ENCODE measurements at places on chromosomes 5 and 9.

DNA sequence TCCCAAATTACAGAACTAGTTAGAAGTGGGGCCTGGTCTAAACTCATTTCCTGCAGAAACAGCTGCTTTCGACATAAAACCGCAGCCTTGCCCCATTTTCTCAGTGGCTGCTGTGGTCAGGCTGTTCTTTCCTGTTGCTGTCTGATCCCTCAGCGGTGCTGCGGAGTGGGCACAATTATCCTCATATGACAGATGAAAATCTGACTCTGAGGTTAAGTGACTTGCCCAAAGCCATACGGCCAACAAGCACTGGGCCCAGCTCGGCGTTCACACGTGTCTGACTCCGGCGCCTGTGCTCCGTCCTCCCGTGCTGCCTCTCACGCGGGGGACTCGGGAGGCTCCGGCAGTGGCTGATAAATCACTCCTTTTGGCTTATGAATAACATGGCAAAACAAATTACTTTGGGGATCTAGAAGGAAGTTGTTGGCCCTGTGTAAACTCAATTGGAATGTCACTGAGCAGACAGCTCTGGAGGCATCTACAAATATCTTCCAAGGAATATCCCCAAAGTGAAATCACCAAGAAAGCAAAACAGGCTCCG, 142.6 kb upstream of the LMX1B start:
- peak; percentile 86 for DNase-seq

DNA sequence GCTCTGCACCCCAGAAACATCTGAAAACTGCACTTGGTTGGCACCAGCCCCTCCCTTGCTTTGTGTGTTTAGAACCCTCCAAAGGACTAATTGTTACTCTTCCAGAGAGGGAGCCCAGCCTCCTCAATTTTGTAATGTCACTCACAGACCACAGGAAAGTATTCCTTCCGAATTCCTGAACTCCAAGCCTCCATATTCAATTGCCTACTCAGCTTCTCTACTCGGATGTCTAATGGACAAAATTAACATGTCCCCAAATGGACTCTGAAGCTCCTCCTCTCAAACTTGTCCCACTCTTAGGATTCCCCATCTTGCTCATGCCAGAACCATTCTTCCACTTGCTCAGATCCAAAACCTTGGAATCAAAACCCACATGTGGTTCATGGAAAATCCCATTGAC, 3.9 kb upstream of the TMEM171 start:
- DNase-seq, result no peak

GRCh38 chr9:69130456-69131441, 43.3 kb upstream of the TJP2 start:
- no peak for DNase-seq

DNA sequence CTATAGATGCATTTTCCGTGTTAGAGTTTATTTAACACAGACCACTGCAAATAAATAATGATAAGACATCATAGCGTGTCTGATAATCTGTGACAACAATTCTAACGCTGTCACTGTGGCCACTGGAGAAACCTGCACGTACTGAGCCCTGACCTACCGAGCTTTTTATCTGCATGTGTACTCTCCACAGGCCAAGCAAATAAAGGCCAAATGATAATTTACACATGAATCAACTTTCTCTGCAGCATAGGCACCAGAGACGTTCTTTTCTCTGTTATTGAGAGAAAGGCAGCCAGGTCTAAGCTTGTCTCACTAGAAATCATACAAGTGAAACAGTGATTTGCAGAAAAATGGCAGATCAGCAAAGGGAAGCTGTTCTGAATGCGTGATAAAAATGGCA, 75.8 kb downstream of the POU5F2 start:
- DNase-seq, result no peak

GRCh38 chr5:40842351-40842750, 1.2 kb downstream of the CARD6 start:
- no peak for DNase-seq

GRCh38 chr5:102341681-102342288, 45.7 kb upstream of the SLCO4C1 start:
- no peak for DNase-seq

- DNase-seq, result no peak
Measured at GRCh38 chr9:38439291-38439915, 15.1 kb upstream of the IGFBPL1 start.

- peak; percentile 87 for DNase-seq
Measured at GRCh38 chr5:140725799-140726471, 25.7 kb downstream of the ZMAT2 start.

- no peak for DNase-seq
Measured at GRCh38 chr5:97550164-97550563, 367.1 kb upstream of the RIOK2 start.

DNA sequence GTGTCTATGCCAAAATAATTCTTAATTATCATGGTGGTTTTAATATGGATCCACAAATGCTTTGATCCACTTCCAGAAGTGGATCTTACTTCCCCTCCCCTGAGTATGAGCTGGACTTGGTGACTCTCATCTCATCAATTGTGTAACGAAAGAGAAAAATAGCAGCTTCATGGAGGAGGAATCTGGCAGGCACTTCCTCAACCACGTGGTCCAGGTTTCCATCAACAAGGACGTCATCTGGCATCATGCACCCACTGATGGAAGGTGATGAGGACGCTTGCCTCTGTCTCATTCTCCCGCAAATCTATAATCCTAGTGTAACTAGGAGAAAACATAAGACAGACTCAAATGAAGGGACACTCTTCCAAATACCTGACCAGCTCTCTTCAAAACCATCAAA, 54.6 kb upstream of the S1PR3 start:
- DNase-seq, result no peak

GRCh38 chr5:150640311-150641005, at the start of gene SYNPO:
TSS of gene SYNPO (plus strand) at chr5:150640660. CDS start at chr5:150648276, 7,616 bp downstream.
- no peak for DNase-seq

DNA sequence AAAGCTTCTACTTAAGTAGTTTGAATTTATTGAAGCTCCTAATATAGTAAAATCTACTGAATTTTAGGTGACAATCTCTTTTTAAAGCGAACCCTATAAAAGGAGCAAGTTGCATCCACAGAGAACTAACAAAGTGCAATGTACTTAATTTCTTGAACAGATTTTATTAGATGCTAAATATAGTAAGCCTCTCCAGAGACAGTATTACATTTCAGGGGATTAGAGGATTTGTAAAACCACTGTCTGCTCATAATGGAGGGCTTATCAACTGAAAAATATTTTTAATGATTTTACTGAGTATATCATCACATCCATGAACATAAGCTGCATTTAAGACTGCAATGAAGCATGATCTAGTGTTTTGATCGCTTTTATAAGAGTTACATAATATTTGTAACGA, 230.0 kb upstream of the EFNA5 start:
- no peak for DNase-seq

GRCh38 chr5:56313004-56313531, 79.9 kb upstream of the ANKRD55 start:
- DNase-seq, result no peak

DNA sequence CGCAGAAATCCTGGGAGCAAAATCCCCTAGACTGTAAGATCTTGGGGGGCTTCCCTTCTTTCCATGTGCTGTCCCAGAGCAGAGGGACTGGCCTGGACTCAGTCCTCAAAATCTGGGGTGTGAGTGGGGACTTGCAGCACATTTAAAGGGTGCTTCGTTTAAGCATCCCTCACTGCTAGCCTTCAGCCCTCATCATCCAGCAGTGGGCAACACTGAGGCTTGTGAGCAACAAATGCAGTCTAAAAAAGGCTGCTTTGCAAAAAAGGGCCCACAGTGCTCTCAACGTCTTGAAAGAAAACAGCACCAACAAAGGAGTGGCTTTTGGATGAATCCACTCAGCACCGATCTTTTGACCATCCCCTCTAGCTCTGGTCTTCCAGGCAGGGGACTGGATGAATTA, 128.3 kb upstream of the TBC1D2 start:
- no peak for DNase-seq

DNA sequence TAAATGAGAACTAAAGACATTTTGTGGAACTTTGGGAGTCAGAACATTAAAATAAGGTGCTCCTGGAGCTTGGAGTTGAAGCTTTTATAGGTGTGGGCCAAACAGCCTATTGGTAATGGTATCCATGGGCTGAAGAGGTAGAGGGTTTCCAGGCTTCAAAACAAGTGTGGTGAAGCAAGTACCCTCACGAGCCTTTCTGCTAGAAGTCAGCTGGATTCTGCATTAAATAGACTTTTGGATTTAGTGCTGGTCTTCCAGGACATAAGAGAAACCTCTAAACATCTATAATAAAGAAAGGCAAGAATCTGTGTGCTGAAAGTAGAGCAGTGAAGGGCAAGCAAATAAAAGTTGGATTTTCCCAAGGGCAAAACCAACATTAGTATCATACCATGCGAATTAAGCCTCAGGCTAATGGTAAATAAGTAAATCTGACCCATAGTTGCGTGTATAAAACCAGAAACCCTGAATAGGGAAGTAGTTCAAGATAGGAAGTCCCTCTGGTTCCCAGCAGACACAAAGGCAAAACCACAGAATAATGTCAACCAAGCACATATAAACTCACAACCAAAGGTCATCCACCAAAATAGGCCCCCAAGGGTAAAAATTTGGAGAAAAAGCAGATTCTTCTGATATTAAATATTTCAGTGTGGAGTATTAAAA, 306.3 kb downstream of the TLE4 start:
- no peak for DNase-seq

DNA sequence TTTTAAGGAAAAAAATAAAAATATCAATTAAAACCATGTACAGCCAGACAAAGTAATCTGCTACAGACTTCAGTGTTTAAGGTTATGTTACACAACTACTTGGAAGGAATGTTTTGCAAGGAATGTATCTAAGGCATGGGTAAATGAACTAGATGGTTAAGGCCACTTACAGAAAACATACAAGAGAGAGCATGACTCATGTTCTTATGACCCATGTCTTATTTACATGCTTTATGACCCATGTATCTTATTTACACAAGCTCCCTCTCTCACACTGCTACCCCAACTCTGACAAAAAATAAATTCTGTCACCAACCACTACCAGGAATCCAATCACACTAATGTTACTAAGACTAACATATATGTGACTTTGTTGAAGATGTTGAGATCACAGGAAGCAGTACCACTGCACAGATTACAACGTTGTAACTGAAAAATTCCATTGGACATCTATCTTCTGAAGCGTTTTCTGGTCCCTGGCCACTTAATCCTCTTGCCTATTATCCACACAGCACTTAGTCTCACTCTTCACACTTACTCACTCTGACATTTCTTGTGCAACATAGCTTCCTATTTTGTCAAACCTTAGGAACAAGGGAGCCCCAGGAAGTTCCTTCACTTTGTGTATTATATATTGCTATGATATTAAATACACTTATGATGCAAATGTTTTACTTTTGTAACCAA, 1630.1 kb upstream of the C9orf72 start:
- DNase-seq, result no peak

GRCh38 chr5:135135530-135136226, 101.7 kb upstream of the PITX1 start:
- no peak for DNase-seq

GRCh38 chr5:111697881-111698757, 58.9 kb downstream of the NREP start:
- no peak for DNase-seq

GRCh38 chr5:640461-641330, 28.6 kb downstream of the CEP72 start:
- DNase-seq, result no peak

GRCh38 chr5:81787474-81788242, 36.8 kb upstream of the SSBP2 start:
- DNase-seq, result no peak

GRCh38 chr9:105864248-105864898, 170.0 kb downstream of the TMEM38B start:
- no peak for DNase-seq

DNA sequence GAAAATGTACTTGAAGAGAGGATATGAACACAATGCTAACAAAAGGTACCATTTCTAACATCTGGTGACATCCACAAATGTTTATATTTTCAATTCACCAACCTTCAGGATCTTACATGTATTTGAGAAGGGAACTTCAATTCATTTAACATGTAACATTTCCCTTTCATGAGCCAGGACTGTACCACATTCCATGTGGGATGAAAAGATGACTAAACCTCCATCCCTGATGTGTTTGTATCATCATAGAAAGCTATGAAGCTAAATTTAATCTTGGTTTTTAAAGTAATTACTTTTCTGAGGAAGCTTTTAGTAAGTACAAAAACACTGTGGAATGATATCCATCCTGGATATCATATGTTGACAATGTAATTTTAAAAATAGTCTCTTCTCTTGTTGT, 78.2 kb upstream of the GNA14 start:
- DNase-seq, result no peak

DNA sequence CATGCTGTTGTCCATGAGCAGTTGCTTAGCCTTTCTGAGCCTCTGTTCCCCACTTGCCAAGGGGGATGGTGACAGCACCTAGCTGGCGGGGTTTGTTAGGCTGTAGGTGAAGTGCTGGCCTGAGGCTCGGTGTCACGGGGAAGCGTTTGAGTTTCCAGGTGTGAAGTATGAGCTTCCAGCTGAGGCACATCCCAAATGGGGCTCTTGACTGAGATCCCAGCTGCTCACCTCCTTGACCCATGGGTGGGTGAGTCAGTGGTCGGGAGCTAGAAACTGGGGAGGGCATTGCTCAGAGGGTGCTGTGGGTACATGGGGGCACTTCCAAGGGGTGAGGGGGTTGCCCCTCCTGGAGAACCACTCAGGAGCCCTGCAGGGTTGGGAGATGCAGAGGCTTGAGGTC, 26.4 kb upstream of the RNF130 start:
- no peak for DNase-seq

DNA sequence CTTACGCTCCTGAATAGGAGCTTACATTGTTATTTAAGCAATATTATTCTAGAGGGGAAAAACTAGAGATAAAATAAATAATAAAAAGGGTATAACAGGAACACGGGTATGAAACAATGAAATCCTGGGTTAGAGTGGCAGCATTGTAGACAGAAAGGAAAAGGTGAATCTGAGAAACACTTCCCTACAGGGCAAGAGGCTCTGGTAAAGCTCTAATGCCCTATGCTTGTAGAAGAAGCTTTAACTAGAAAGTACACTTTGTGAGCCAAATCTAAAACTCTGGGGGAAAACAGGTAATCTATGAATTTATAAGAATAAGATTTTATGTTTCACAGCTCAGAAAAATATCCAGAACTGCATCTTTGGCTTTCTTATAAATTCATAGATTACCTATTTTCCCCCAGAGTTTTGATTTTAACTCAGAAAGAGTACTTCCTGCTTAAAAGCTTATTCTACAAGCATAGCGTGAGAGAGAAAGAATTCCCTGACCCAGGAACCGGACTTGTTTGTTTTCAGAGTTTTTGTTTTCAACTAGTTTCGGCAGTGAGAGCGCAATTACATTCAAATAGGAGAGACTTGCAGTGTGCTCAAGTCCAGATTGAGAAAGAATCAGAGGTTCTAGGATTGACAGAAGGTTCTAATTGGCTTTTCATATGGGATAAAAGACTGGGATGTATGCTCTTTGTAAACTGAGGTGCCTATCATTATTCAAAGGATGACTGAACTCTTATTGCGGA, 651.0 kb upstream of the RORB start:
- no peak for DNase-seq

GRCh38 chr5:175377816-175378215, 66.2 kb downstream of the DRD1 start:
- no peak for DNase-seq

Measured in activated T-cell treated with anti-CD3 and anti-CD28 coated beads, Interleukin-2, amount 50 U/mL, for 72 hours (primary cell).